ENCODE measurements at places on chromosomes 5 and 9.

- DNase-seq, result no peak
Measured at GRCh38 chr9:99832558-99832864, 10.8 kb downstream of the NR4A3 start.

GRCh38 chr9:87378676-87379075 lies 119.0 kb upstream of the DAPK1 start:
- DNase-seq, result no peak

- no peak for DNase-seq
Measured at GRCh38 chr9:137138722-137139467, at the start of gene GRIN1. Gene GRIN1, plus strand, starts transcription at chr9:137139154. Its CDS starts 333 bp downstream, at chr9:137139487.

- DNase-seq, result no peak
Measured at GRCh38 chr9:530681-531080, 310.8 kb upstream of the DMRT1 start.

DNA sequence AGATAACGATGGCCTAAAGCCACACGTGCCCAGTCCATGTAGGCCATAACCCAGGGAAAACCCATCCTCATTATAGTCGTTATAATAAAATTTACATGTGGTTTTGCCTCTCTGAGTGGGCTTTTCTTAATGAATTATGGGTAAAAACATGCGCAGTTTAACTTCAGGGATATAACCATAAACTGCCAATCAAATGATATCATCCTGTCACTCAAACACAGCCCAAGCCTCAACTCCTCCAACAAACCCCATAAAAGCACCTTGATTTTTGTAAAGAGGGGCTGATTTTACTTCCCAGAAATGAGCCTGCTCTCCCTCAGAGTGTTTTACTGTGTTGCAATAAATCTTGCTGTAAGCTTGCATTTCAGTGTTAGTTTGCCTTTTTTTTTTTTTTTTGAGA lies 15.8 kb upstream of the SETX start:
- DNase-seq, result no peak

GRCh38 chr5:172828911-172829431 lies 5.1 kb upstream of the ERGIC1 start:
- DNase-seq, result no peak

GRCh38 chr5:109865637-109866036 lies 175.9 kb downstream of the MAN2A1 start:
- no peak for DNase-seq

- no peak for DNase-seq
Measured at GRCh38 chr9:73680831-73681230, 529.2 kb downstream of the ANXA1 start.

- no peak for DNase-seq
Measured at GRCh38 chr5:9515436-9515835, 30.4 kb downstream of the SEMA5A start.

DNA sequence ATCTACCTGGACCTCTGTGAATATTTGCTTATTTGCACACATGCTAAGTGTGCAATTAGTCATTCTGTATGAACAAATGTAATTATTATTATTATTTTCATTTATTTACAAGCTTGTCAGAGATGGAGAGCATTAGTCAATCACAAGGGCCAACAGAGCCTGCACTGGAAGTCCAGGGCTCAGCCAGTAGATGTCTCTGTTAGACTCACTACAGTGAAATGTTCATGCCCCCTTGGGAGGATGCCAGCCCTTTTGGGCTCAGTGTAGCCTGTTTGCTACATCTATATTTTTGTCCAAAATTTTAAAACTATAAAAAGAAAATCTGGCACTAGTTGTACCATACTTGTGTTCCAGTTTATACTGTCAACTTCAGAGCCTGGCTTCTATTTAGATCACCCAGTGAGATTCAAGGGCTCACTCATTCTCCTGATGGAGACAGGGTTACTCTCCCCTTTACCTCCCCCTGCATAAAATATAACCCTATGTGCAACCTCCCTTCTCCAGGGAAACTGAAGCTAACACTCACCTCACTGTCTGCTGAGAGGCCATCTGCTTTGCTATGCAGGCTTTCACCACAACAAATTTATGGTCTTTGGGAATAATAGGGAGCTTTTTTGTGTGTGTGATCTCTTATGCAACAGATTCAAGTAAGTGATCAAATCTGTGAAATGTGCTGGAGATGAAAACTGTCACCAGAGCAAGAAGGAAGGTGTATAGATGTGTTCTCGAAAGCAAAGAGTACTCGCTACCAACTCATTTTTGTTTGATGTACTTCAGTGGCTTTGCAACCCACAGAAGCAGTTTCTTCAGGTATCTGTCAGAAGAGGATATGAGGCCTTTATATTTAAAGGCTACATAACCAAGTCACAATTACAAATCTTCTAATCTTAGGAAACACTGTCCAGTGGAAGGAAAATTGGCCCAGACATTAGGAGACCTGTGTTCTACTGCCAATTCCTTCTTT lies 99.9 kb upstream of the TLE4 start:
- DNase-seq, result no peak

- no peak for DNase-seq
Measured at GRCh38 chr5:176748967-176749935, 61.1 kb upstream of the UNC5A start.

GRCh38 chr5:169114466-169115065 lies 186.4 kb downstream of the SLIT3 start:
- no peak for DNase-seq

GRCh38 chr5:601771-602465 lies 10.2 kb upstream of the CEP72 start:
- no peak for DNase-seq

DNA sequence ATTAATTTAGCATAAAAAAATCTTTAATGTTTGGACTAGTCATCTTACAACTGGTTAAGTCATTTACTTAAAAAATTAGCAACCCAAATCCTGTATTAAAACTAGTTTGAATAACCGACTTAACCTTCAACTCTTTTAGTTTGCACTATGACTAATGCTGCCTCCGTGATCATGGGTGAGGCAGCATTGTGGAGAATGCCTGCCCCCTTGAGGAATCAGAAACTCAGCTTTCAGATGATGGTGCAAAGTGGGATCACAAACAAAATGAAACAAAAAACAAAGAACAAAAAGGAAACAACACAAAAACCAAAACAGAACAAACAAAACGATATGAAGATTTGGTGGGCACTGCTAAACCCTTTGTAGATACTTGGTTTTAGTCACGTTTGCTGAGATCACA lies 127.0 kb upstream of the PALM2AKAP2 start:
- no peak for DNase-seq

DNA sequence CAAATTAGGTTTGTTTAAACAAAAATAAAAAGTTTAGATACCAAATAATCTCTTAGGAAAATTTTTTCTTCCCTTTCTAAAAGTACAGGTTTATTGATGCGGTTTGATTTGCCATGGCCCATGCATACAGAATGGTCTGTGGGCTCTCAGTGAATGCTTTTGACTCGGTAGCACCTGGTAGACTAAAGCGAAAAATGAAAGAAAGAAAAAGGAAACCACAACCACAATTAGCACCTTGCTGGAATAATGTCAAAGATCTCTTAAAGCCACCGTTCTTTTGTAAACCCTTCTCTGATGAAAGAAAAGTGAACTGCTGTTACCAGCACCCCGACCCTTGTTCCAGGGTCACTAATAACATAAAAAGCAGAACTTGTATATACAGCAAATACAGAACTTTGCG lies 157.9 kb downstream of the NFIB start:
- no peak for DNase-seq

- no peak for DNase-seq
Measured at GRCh38 chr9:132840980-132841379, 37.1 kb downstream of the AK8 start.

GRCh38 chr9:92715488-92716231 lies 45.7 kb upstream of the IPPK start:
- DNase-seq, result no peak

DNA sequence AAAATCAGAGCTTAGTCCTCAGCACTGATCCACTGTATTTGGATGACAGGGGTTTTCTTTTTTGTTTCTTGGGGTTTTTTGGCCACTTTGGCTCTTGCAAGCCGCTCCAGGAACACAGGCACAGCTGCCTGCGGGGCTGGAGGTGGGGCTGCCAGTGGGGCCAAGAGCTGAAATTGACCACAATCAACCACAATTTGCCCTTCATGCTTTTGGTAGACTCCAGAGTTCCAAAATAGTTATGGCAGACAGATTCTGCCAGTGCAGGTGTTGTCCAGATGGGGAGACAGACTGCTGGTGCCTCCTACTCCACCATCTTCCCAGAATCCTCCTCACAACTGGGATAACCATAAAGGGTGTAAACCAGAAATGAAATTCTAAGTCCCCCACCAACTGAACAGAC lies 36.5 kb downstream of the PLEKHG4B start:
- DNase-seq, result no peak

DNA sequence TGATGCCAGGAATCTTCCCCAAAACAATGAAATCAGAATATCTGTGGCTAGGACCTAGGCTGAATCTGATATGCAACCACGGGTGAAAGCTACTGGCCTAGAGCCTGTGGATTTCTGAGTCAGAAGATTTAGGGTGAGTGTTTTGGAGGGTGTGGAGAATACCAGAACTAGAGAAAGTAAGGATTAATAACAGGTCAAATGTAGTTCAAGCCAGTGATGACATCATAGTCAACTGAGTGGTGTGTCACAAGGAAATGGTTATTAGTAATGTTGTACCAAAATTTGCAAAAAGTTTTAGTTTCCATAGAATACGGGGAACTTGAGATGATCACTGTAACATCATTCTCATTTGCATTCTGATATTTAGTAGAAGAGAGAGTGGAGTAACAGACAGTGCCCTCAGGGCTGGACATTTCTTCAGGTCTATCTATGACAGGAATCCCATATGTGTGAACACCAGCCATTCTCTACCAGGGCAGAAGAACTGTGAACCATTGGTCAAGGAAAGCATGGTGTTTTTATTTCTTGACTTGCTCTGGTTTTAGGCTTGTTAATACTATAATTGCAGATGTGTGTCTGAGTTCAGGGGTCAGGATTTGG lies 3.7 kb downstream of the GALNT12 start:
- no peak for DNase-seq

Data from stimulated activated effector memory CD8-positive, alpha-beta T cell treated with anti-CD3 and anti-CD28 coated beads, Interleukin-12 subunit alpha, Interleukin-12 subunit beta, amount 100 ng/mL, for 72 hours (primary cell).